ENCODE measurements at places on chromosomes 3 and 15.

GRCh38 chr3:123258811-123259420 lies 57.2 kb downstream of the SEC22A start:
- DNase-seq = no peak

DNA sequence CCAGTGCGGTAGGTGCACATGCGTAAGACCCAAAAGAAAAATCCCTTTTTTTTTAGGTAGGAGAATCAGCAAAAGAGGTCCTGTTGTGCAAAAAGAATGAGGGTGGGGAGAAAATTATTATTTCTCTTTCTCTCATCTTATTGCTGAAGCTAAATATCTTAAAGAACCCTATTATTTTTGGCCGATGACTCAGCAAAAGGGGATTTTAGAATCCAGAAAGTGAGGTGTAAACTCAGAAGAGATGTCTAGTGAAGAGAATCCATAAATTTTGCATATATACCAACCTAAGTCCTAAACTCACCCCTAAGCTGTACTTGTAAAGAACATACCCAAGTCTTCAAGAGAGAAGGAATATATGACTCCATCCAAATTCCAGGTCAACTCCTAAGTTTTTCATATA lies 386.3 kb upstream of the ZNF717 start:
- DNase-seq = no peak

DNA sequence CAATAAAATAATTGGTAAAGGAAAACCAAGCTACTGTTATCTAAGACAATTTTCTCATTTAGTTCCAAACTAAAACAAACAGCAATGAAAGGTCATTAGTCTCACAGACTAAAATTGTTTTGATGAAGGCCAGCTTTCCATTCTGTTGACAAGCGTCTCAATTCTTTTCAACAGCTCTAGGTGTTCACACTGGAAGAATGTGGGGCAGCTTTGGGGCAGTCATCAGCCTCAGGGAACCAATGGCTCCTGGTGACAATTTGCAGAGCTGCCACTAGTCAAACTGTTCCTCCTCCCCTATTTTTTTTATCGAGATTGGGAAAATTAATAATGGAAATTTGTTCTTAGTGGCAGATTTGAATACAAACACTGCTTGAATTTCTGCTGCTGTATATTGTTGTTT lies 104.2 kb downstream of the MEIS2 start:
- DNase-seq = no peak

GRCh38 chr15:85639752-85640381 lies 154.9 kb downstream of the KLHL25 start:
- no peak for DNase-seq

DNA sequence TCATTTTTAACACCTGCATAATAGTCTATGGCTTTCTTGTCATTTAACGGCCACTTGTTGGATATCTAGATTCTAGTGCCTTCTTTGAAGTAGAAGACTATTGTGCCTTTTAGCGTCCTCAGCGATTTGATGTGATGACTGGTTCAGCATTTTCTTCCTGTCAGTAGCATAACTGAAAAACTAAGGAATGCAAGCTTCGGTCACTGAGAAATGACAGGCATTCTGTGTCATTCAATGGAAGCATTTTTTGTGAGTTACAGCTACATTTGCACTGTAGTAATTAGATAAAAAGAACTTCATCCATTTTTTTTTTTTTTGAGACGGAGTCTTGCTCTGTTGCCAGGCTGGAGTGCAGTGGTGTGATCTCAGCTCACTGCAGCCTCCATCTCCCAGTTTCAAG lies 10.3 kb downstream of the NEK11 start:
- no peak for DNase-seq

- no peak for DNase-seq
Measured at GRCh38 chr3:124410471-124410870, 319.8 kb upstream of the UMPS start.

- DNase-seq = no peak
Measured at GRCh38 chr3:171851660-171852058, 8.5 kb downstream of the TMEM212 start.

DNA sequence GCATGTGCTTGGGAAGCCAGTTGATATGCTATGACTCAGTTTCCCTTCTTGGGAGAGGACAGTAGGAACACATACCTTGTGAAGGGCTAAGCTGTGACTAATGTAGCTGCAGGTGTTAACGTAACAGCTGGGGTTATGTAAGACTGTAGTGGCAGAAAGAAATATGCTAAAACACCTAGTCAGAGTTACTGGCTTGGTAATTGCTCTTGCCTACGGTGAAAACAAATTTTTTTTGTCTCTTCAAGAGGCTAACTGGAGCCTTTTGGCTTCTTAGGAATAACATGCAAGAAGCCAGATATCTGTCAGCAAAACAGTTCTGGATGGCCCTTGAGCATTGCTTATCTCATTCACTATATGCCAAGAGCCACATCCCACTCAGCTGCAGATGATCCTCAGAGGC lies 1.4 kb downstream of the MAPKBP1 start:
- DNase-seq = no peak

- no peak for DNase-seq
Measured at GRCh38 chr15:70159001-70159712, 61.4 kb upstream of the TLE3 start.

DNA sequence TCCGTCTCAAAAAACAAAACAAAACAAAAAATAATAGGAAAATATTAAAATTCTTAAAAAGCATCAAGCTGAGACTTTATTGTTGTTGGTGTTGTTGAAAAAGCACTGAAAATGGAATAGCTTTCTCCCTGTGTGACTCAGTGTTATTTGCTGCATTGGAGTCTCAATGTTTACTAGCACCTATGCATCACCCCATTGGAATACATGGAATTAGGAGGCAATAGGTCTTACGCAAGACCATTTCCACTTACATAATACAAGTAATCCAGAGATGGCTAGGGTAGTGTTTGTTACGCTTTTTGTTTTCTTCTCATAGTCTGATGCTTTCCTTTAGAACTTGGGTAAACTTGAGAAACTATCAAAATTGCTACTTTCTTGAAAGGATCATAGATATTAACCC lies 15.2 kb downstream of the GXYLT2 start:
- no peak for DNase-seq

DNA sequence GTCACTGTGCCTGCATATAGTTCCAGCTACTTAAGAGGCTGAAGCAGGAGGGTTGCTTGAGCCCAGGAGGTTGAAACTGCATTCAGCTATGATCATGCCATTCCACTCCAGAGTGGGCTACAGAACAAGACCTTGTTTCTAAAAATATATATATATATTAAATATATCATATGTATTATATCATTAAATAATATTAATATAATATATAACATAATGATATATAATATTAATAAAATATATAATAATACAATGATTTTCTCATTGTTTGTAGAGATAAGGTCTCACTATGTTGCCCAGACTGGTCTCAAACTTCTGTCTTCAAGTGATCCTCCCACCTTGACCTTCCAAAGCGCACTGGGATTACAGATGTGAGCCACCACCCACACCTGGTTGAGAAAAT lies 101.8 kb downstream of the NAALADL2 start:
- no peak for DNase-seq

DNA sequence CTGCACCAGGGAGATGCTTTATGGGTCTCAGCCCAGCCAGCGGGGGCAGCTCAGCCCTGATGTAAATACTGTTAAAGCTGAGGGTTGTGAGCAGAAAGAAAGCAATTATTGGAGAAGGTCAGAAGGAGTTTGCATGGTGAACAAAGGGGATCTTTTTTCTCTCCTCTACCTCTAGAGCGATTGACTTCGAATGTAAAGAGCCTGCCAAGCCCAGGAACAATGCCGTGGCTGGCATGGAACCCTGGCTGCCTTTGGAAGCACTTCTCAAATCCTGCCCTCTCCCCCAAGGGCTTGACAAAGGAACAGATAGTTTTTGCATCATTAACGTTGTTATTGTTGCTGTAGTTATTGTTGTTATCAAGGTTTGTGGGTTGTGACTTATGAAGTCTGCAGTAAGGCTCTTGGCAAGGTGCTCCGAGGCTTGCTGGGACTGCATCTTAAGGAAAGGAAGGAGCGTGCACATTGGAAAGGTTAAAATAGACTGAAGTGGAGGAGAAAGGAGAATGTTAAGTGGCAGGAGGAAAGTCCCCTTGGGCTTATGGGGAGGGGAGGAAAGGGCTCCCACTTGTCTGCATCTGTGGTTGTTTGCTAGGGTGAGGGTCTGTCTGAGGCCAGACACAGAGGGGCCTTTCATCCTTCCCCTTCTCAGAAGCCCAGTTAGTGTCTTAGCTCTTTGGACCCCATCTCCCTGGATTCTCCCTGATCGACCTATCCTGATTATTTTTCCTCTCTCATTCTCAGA lies 16.7 kb downstream of the PDIA5 start:
- DNase-seq = no peak

- DNase-seq = no peak
Measured at GRCh38 chr3:95506174-95506573, 1308.2 kb upstream of the EPHA6 start.

GRCh38 chr3:31465999-31466398 lies 66.7 kb upstream of the STT3B start:
- no peak for DNase-seq

DNA sequence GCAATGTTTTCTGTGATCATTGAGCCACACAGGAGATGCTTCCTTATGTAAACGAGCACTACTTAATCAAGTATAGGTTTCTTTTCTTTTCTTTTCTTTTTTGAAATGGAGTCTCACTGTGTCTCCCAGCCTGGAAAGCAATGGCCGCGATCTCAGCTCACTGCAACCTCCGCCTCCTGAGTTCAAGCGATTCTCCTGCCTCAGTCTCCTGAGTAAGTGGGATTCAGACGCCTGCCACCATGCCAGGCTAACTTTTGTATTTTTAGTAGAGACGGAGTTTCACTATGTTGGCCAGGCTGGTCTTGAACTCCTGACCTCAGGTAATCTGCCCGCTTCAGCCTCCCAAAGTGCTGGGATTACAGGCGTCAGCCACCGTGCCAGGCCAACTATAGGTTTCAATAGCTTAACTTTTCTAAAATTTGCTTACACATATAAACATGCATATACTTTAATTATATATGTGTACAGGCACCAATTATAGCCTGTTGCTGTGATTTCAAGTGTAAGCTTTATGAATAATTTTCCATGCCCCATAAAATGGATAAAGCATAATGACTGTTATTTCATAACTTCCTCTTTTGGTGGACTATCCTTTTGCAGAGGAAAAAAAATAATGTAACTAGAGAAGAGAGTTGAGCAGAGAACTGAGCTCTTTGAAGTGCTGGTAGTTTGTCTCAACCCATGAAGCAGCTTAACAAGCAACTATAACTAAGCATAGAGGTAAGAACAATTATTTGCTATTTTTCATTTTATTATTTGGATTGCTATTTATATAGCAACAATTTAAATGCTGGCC lies 24.8 kb upstream of the MBNL1 start:
- DNase-seq = no peak

DNA sequence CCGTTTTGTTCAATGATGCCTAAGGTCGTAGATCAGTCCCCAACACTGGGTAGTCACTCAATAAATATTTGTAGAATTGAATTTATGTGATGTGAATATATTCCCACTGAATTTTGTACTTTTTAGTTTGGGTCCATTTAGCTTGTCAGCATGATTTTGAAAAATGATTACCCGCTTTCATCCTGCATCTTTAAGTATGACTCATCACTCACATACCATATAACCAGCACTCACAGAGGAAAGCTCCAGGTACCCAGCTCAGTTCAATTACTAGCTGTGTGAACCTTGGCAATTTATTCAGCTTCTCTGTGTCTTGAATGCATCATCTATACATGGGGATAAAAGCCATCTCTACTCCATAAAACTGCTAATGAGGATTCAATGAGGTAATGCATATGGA lies 2.2 kb upstream of the MLF1 start:
- no peak for DNase-seq

DNA sequence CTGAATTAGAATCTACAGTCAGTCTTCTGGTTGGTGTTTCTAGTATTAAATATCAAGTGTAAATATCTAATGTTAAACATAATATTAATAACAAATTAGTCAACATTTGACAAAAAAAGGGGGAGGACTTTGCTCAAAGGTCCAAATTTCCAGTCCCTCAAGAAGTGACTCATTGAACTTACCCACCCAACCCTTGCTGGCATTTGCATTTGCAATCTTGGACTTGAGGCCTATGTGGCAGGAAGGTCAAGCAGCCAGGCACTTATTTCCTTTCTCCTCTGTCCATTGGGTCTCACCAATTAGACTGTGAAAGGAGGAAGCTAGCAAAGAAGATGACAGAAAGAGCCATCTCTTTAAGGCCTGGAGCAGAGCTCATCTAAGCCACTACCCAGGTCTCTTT lies 174.0 kb downstream of the THRB start:
- DNase-seq = no peak

- no peak for DNase-seq
Measured at GRCh38 chr15:50181969-50182218, at the start of gene SLC27A2. Gene SLC27A2 (plus strand): TSS chr15:50182196. CDS start chr15:50182428, 232 bp downstream.

- no peak for DNase-seq
Measured at GRCh38 chr15:70810916-70811578, 42.9 kb downstream of the LARP6 start.

DNA sequence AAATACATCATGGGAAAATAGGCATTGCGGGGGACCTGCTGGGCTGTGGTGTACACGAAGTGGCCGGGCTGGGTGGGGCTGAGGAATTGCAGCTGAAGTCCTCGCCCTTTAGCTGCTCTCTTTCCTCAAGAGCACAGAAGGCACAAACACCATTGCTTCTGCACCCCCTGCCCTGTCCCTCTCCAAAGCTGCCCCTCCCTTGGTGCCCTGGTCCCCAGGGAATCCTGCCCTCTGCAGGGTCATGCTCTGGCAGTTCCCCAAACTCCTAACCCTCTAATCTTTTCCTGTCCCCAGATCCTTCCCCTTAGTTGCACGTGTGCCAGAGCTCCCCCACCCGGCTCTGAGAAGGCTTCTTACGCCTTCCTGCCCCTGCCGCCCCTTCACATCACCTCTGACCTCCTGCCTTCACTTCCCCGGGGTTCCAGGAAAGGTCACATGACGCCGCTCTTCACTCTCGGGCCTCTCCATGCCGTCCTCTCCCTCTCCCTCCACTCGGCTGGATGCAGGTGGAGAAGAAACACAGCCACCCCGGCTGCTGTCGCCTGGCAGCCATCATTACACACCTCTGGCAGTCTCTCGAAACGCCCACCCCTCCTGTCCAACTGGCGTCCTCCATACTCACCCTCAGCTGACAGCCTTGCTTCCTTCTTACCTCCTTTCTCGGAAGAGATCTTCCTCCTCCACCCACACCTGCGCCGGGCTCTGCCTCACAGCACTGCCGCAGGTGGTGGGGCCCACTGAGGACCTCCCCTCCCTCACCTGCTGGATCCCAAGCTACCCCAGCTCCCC lies 6.9 kb upstream of the PCSK6 start:
- DNase-seq = no peak

- DNase-seq = no peak
Measured at GRCh38 chr15:41666353-41666920, 6.2 kb downstream of the MGA start.

- no peak for DNase-seq
Measured at GRCh38 chr15:90619468-90619867, 89.7 kb downstream of the CRTC3 start.

GRCh38 chr3:145183261-145183660 lies 977.7 kb downstream of the PLOD2 start:
- no peak for DNase-seq

- DNase-seq = no peak
Measured at GRCh38 chr15:42151736-42152135, 4.7 kb downstream of the PLA2G4F start.

GRCh38 chr15:56325186-56325585 lies 40.0 kb upstream of the TEX9 start:
- DNase-seq = no peak
